Activated naive CD4-positive, alpha-beta T cell treated with anti-CD3 and anti-CD28 coated beads, Interleukin-2, amount 50 U/mL, for 16 hours (primary cell): ENCODE measurements at places on chromosomes 1 and 21.

GRCh38 chr1:78712467-78713051 lies 62.9 kb downstream of the IFI44 start:
- no peak for DNase-seq

DNA sequence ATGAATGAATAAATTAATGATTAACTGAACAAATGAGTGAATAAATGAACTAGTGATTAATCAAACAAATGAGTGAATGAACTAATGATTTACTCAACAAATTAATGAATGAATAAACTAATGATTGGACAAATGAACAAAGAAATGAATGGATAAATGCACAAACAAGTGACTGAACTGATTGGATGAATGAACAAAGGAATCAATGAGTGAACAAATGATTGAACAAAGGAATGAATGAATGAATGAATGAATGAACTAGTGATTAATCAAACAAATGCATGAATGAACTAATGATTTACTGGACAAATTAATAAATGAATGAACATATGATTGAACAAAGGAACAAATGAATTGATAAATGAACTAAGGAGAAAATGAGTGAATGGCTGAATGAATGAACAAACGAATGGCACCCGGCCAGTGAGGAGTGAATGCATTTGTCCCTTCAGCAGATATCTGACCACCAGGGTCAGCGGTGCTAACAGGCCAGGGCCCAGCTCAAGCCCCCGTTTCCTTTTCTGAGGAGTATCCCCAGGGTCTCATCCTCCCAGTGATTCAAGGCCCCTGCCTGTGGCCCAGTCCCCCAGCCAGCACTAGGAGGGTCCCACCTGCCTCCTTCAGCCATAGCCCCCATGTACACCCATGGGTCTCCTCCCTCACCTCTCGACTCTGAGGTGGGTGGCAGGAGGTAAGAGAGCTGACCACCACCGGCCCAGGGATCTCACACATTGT lies 49.9 kb downstream of the WNT9A start:
- peak; percentile 4 for DNase-seq

GRCh38 chr21:43881283-43881682 lies 16.3 kb downstream of the AGPAT3 start:
- DNase-seq = peak; percentile 30

GRCh38 chr1:246789454-246790339 lies 65.5 kb downstream of the SCCPDH start:
- DNase-seq = no peak

- DNase-seq = no peak
Observed at GRCh38 chr1:218339267-218339831, 5.8 kb upstream of the TGFB2 start.

- no peak for DNase-seq
Observed at GRCh38 chr1:61139775-61140549, 57.6 kb downstream of the NFIA start.

- no peak for DNase-seq
Observed at GRCh38 chr1:57234459-57234858, 189.4 kb downstream of the DAB1 start.

DNA sequence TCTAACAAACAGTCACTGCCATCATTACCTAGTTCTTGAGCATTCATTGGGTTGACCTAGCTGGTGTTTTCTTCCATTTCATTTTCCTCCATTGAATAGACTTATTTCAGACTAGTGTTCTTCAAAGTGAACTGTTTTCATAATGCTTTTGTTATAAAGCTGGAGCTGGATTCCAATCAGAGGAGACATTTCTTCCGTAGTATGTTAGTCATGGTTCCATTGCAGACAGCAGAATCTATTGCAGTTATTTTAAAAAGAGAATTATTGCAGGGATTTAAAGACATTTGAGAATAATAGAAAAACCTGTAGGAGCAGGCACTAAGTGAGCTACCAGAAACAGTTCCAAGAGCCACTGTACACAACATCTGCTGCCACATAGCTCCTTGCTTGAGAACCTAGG lies 50.0 kb downstream of the HHAT start:
- no peak for DNase-seq

DNA sequence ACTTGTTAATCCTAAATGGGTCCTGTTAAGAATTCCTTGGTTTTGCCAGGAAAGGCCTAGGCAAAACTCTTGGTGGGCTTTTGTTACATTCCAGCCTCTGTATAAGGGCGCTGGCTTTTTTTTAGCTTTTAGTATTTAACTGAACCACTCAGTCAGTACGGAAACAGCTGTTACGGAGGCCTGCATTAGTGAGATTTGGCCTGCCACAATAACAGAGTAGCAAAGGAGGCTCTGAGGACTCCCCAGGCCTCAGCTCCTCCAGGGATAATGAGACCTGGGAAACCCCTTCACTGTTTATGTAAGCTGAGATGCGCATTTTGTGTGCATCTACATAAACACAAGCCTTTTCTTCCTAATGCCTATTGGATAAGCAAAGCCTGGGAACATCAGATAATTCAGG lies 210.2 kb downstream of the APP start:
- no peak for DNase-seq
